ENCODE measurements at places on chromosomes 3 and 15.
A peak's percentile ranks its signal among the peaks of the same experiment; 100 is the strongest.

- no peak for DNase-seq
These were observed 831.7 kb downstream of the CADM2 start for GRCh38 chr3:85790445-85791030.

DNA sequence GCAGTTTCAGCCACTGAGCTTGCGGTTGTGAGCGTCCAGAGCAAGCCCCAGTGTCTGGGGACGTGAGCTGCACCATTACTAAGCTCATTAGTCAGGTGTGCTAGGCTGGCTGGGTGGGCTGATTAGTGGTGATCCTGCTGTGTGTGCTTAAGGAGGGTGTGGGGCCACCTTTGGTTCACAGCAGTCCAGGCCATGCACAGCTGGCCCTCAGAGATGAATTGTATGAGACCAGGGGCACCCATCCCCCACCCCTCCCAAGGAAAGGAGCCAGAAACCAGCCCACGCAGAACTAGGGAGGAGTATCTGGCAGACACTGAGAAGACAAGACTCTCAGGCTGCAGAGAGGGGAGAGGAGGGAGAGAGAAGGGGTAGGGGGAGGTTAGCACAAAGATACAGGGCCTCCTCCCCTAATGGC is 3.8 kb downstream of the TYRO3 start:
- no peak for DNase-seq

DNA sequence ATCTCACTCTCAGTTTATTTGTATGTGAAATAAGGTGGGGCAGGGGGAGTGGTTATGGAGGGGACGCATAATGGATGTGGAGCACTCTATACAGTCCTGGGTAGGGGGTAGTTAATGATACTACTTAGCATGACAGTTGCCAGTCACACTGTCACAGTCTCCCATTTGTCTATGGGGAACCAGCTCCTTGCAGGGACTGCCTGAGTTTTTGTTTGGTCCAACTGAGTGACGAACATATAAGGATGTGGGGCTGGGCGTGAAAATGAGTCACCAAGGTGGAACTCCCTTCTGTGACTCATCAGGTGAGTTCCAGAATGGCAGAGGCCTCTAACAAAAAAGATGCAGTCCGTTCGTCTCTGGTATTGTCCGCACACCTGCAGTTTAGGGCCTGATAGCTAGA is 235.3 kb upstream of the ST8SIA2 start:
- DNase-seq: no peak

GRCh38 chr15:91445695-91446228 is 345.7 kb downstream of the SV2B start:
- DNase-seq: no peak

- no peak for DNase-seq
These were observed 142.9 kb downstream of the LRRK1 start for GRCh38 chr15:101062063-101062462.

- DNase-seq: peak; percentile 69
These were observed 34.2 kb upstream of the VPS8 start for GRCh38 chr3:184777566-184778356.

GRCh38 chr3:53156368-53156834 is 4.6 kb upstream of the PRKCD start:
- DNase-seq: no peak

GRCh38 chr15:41970456-41970855 is 1.9 kb downstream of the EHD4 start:
- DNase-seq: no peak

DNA sequence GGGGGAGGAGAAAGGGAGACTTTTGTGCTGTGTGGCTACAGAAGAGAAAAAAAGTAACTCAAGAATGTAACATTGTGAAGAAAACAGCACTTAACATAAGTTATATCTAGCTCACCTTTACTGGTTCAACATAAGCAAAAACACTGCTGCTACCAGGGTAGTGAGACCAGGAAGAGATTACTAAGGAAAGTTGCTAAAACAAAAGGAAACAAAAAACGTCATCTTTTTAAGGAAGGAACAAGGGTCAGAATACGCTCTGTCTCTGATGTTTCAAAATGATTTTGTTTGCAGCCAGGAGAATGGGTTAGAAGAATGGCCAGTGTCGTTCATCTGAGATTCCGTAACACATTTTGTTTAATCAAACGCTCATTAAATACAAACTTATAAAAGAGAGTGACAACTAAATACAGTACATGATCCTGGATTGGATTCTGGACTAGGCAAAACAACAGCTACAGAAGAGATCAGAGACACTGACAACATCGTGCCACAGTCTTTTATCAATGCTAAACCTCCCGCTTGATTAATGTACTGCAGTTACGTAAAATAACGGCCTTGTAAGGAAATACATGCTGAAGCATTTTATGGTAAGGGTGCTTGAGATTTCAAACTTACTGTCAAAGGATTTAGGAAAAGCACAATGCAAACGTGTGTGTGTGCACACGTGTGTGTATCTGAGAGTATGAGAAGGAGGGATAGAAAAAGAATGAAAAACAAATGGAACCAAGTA is 67.7 kb downstream of the FOXP1 start:
- no peak for DNase-seq

- DNase-seq: no peak
These were observed 20.5 kb upstream of the ABHD2 start for GRCh38 chr15:89067751-89068150.

DNA sequence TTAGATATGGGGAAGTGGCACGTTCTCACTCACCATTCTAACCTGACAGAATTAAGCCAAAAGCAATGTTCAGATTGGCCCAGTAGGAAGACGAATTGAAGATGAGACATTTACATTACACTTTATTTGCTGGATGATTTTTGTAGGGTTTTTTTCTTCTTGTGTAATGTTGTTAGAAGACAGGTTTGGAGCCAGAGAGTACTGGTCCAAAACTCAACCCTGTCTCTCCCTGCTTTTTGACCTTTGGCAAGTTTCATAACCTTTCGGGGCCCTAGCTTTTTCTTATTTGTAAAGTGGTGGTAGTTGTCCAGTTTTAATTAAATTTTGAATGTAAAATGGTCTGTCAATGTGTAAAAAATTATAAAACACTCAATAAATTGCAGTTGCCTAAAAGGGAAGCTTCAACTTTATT is 29.5 kb downstream of the PDE8A start:
- DNase-seq: no peak

DNA sequence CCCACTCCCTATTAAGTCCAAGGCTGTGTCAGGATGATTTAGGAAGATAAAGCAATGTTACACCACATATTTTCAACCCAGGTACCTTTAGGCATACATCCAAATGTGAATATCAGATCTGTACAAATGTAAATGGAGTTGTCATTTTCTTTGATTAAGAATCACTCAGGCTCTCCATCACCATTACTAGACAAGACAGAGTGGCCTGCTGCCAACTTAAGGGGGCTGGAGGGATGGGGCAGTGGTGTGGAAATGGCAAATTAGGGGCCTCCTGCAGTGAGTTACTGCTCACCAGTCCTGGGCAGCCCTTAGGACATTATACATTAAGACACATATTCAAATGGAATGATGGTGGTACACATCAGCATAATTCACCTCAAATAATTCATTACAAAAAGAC is 211.0 kb downstream of the TNIK start:
- no peak for DNase-seq

DNA sequence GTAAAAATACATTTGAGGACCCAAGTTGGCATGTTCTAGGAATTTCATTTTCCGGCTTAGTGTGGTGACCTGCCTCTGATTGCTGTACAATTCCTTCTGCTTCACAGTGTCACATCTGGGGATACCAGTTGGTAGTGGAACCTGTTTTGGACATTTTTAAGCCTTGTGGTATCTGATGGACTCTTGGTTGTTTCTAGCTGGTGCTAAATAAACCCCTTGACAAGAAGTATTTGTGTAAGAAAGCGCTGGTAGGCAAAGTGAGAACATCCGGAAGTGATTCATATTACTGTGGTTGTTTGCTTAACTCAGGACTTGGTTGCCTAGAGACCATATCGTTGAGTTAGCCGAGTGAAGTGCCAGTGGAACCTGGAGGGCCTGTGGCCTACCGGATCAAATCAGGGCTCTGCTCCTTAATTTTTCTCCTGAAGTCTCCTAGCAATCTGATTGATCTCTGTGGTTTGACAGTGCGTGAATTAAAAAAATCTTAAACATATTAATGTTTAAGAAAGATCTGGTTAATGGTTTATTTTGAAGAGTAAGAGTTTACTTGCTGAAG is 12.8 kb downstream of the IQGAP1 start:
- peak; percentile 54 for DNase-seq

All from NCI-H1048 (cell line).